ENCODE measurements at places on chromosomes 16 and 17. TPM values are rescaled to one million over a fixed set of nuclear protein-coding genes. Genes with fewer than 3 reads are reported as not detected.

DNA sequence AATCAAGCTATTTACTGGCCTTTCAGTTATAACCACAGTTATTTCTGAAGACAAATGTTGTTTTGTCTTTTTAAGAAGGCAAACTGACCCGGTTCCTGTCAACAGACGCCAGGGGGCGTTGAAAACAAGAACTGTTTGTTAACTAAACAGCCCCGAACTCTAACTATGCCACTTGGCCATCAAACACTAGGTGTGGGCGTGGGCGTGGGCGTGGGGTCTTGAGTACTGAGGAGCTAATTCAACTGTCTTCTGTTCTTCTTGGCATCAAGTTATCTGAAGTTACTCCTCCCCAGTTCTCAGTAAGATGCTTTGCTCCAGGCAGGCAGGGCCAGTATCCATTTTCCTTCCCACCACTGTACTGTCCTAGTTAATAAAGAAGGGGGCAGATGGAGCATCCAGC is 63.3 kb upstream of the MTMR4 start:
- DNase-seq = no peak

GRCh38 chr16:769184-769784 is 8.8 kb downstream of the MSLN start:
- no peak for DNase-seq

DNA sequence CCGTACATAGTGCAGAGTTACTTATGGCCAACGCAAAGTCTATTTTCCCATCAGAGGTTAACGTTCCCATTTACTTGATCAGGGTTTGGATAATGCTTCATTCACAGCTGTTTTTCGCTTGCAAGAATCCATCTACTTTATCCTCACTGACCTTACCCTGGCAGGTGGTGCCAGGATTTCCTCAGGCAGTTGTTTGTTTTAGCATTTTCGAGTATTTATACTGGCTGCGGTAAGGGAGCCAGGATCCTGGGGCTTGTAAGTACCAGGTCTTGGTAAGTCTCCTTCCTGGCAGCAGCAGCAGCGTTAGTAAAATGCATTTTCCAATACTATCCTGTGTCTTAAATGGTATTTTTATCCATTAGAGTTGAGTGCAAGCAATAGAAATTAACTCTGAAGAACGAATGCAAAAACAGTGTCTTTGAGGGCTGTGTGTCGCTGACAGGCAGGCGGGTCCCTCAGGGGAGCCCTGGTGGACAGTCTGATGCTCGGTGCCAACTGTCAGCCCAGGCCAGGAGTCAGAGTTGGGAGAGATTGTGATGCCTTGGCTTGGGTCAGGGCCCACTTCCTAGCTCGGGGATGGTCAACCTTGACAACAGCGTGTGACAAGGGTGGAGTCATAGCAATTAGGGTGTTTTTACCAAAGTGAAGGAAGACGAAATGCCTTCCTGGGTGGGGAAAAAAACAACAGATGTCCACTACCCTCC is 92.4 kb upstream of the HSBP1 start:
- no peak for DNase-seq

Gene ERN2
- polyA plus RNA-seq = 0.14 TPM

DNA sequence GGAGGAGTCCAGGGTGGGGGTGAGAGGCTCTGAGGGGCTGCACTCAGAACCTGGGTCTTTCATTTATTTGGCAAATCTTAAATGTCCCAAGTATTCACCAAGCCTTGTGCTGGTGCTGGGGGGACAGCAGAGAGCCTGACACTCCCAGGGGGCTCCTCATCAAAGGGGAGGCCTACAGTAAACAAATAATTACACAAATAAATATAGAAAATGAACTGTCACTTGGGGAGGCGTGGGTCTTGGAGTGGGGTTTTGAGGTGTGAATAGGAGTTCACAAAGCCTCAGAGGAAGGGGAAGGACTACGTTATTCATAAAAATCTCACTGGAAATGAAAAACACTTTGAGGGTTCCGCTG is 15.2 kb upstream of the PRM1 start:
- DNase-seq = no peak

- no peak for DNase-seq
Observed at GRCh38 chr16:4506450-4506849, 30.3 kb downstream of the HMOX2 start.

GRCh38 chr17:74748279-74748528 is 224 bp upstream of the NHERF1 start:
- no peak for DNase-seq

Data from AG04450 (cell line).